Activated CD8-positive, alpha-beta T cell treated with anti-CD3 and anti-CD28 coated beads for 36 hours (primary cell): ENCODE measurements at places on chromosomes 2 and 18. TPM values are rescaled to one million over a fixed set of nuclear protein-coding genes. Genes with fewer than 3 reads are reported as not detected.

The STK17B gene
- total RNA-seq = 237 TPM

The DTNA gene
- 0.40 TPM for total RNA-seq

The IL36G gene
- total RNA-seq = not detected

The IL1A gene
- total RNA-seq = 0.69 TPM

The POTEC gene
- total RNA-seq = not detected

The TNFAIP6 gene
- not detected for total RNA-seq

GRCh38 chr2:211751848-211752247, 786.8 kb downstream of the ERBB4 start:
- no peak overlapping the region for H3K27ac ChIP-seq
- H3K4me3 ChIP-seq = no peak overlapping the region

GRCh38 chr2:216569765-216570164, 63.5 kb upstream of the IGFBP2 start:
- no peaks in the 10 kb centered on the region for H3K4me1 ChIP-seq
- no peak overlapping the region for H3K27ac ChIP-seq
- no peaks in the 10 kb centered on the region for H3K36me3 ChIP-seq
- H3K4me3 ChIP-seq = no peak overlapping the region
- DNase-seq = no peak
- peaks cover 5% of the 10 kb centered on the region for H3K27me3 ChIP-seq

GRCh38 chr2:239225871-239226561, 174.8 kb downstream of the HDAC4 start:
- H3K36me3 ChIP-seq = no peaks in the 10 kb centered on the region
- DNase-seq = no peak

DNA sequence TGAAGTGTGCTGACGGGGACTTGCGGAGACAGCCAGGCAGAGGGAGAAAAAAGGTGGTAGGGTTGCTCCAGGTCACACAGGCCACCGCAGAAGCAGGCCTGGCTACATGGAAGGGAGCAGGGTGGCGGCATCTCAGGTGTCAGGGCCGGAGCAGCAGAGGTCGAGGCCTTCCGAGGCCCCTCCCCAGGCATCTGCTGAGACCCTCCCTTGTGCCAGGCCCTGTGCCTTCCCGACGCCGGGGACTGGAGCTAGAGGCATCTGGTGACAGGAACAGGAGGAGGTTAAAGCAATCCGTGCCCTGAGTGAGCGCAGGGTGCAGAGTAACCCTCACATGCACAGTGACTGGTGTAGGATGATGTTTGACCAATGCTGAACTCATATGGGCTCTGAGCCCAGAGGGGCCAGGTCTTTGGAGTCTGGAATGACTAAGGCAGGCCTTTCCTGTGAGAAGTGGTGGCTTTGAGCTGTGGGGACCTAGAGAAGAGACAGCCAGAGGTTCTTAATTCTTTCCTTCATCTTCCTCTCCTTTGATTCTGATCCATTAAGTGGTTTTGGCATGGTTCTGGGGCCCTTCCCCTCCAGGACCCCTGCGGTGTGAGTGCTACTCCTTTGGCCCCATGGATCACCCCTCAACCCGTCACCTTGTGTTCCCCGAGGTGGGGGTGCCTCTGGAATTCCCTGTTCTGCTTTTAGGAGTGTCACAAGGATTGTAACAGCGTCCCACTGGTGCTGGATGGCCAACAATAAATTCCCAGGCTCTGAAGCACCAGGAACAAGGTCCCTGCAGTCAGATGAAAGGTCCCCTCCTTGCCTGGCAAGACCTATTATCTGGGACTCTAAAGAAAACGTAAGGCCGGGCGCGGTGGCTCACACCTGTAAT, 72.1 kb downstream of the KLHL29 start:
- peaks cover 30% of the 10 kb centered on the region for H3K4me1 ChIP-seq
- H3K27me3 ChIP-seq = peaks cover 29% of the 10 kb centered on the region
- H3K36me3 ChIP-seq = no peaks in the 10 kb centered on the region
- DNase-seq = no peak

- H3K4me1 ChIP-seq = peaks cover 63% of the 10 kb centered on the region
- H3K4me3 ChIP-seq = no peak overlapping the region
- peaks cover 31% of the 10 kb centered on the region for H3K36me3 ChIP-seq
- H3K27me3 ChIP-seq = no peaks in the 10 kb centered on the region
- H3K27ac ChIP-seq = no peak overlapping the region
- no peak for DNase-seq
Observed at GRCh38 chr2:160365716-160366367, 127.8 kb downstream of the RBMS1 start.

DNA sequence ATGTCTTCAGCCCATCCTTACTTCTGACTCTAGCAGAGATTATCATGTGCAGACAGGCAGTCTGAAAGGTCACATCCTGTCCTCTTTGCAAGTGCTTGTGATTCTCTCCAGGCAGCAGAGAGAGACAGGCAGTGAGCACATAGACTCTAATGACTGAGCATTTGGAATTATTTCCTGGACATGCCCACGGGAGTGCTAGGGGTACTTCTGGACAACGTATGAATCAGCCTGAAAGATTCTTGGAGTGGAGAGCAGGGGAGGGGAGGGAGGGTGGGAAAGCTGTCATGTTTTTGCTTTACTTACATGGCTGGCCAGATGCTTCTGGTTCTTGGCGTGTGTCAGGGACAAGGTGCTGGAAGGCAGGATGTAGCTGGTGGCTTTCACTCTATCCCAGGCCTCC, 150.6 kb downstream of the RIF1 start:
- no peak overlapping the region for H3K27ac ChIP-seq
- no peaks in the 10 kb centered on the region for H3K36me3 ChIP-seq
- H3K27me3 ChIP-seq = peaks cover 2% of the 10 kb centered on the region
- H3K4me3 ChIP-seq = no peak overlapping the region
- no peak for DNase-seq
- H3K4me1 ChIP-seq = no peaks in the 10 kb centered on the region

GRCh38 chr2:36878429-36878828, 87.9 kb downstream of the STRN start:
- H3K27me3 ChIP-seq = no peaks in the 10 kb centered on the region
- no peak overlapping the region for H3K4me3 ChIP-seq
- no peak overlapping the region for H3K27ac ChIP-seq
- no peaks in the 10 kb centered on the region for H3K4me1 ChIP-seq
- H3K36me3 ChIP-seq = peaks cover 37% of the 10 kb centered on the region
- no peak for DNase-seq

- DNase-seq = peak; percentile 54
- no peaks in the 10 kb centered on the region for H3K27me3 ChIP-seq
- H3K4me1 ChIP-seq = peaks cover 5% of the 10 kb centered on the region
- no peak overlapping the region for H3K27ac ChIP-seq
- H3K4me3 ChIP-seq = no peak overlapping the region
- H3K36me3 ChIP-seq = no peaks in the 10 kb centered on the region
Observed at GRCh38 chr2:43605079-43605655, 9.3 kb upstream of the THADA start.

DNA sequence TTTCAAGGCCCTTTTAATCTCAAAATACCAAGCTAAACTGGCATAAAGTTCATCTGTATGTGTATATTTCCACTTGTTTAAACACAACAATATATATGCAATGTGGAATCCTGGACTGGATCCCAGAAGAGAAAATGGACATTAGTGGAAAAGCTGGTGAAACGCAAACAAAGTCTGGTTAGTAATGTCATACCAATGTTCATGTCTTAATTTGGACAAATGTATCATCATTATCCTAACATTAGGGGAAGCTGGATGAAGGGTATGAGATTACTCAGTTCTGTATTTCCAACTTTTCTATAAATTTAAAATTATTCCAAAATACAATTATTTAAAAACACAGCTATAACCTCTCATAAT, 3.8 kb downstream of the SP3 start:
- peak overlapping the region; percentile 92 for H3K4me3 ChIP-seq
- no peak for DNase-seq
- H3K27me3 ChIP-seq = no peaks in the 10 kb centered on the region
- peaks cover 48% of the 10 kb centered on the region for H3K4me1 ChIP-seq
- peaks cover 42% of the 10 kb centered on the region for H3K36me3 ChIP-seq
- peak overlapping the region; percentile 98 for H3K27ac ChIP-seq

GRCh38 chr2:148546270-148546669, 98.3 kb upstream of the EPC2 start:
- no peak for DNase-seq
- H3K27me3 ChIP-seq = no peaks in the 10 kb centered on the region
- H3K4me1 ChIP-seq = peaks cover 29% of the 10 kb centered on the region
- no peak overlapping the region for H3K4me3 ChIP-seq
- H3K36me3 ChIP-seq = no peaks in the 10 kb centered on the region
- H3K27ac ChIP-seq = peak overlapping the region; percentile 64

DNA sequence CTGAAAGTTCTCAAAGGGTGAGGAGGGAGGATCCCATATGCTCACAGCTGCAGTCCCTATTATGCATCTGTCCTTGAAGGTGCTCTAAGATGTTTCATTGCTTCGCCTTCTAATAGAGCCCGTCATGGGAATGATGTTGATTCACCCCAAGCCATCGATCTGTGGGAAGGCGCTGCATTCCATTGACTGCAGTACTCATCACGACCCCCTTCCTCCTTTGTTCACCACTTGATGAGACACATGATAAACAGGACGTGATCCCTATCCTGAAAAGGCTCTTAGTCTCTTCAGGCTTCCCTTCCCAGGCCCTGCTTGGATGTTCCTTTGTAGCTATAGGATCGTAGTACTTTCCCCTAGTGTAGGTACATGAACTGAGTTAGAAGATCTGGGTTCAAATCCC, 181.8 kb downstream of the AGPS start:
- H3K4me3 ChIP-seq = no peak overlapping the region
- H3K4me1 ChIP-seq = no peaks in the 10 kb centered on the region
- no peaks in the 10 kb centered on the region for H3K27me3 ChIP-seq

- DNase-seq = peak; percentile 37
- no peak overlapping the region for H3K27ac ChIP-seq
- H3K27me3 ChIP-seq = no peaks in the 10 kb centered on the region
- peaks cover 18% of the 10 kb centered on the region for H3K4me1 ChIP-seq
- no peak overlapping the region for H3K4me3 ChIP-seq
Observed at GRCh38 chr2:215982465-215982875, 30.9 kb downstream of the MREG start.

DNA sequence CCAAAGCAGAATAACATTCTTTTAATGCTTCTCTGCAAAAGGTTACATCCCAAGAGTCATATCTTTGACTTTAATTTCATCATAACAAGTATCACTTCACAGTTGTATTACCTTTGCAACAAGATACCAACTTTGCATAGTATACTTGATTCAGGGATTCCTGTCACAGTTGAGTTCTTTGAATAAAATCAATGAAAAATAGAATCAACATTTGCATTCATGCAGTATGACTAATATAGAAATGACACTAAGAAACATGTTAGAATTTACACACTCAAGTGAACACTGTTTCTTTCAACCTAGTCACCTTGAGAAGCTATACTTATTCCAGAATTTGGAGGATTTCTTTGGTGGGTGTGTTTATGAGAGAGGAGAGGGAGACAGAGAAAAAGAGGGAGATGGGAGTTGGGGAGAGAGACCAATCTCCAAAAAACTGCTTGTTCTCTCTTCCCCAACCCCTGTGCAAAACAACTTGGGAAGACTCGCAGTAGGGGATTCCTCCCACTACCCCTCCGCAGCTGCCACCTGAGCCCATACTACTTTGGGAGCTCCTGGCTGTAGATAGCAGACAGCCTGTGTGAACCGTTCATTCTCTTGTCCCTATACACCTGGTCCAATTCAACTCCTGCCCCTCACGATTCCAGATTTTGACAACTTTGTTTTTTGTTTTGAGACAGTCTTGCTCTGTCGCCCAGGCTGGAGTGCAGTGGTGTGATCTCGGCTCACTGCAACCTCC, 57.7 kb downstream of the PELI1 start:
- H3K4me3 ChIP-seq = no peak overlapping the region
- no peak for DNase-seq
- peaks cover under 1% of the 10 kb centered on the region for H3K27me3 ChIP-seq

GRCh38 chr2:15076668-15077067, 444.2 kb downstream of the LRATD1 start:
- peaks cover 6% of the 10 kb centered on the region for H3K27me3 ChIP-seq
- H3K4me1 ChIP-seq = no peaks in the 10 kb centered on the region
- no peak for DNase-seq
- H3K36me3 ChIP-seq = no peaks in the 10 kb centered on the region
- H3K4me3 ChIP-seq = no peak overlapping the region

DNA sequence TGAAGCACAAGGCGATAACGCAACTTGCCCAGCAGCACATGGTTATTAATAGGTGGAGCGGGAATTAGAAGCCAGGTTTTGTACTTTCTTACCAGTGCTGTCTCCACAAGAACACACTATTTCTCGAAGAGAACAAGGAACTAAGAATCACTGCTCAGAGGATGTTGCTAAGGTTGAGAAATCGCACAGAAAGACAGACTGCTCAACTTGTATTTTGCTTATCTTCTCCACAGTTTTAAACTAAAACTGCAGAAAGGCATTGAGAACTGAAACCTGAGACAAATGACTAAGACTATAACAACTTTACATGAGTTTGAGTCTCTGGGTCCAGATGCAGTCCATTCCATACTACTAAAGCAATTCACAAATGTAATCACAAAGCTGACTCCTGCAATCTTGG, 6.2 kb downstream of the PRKD3 start:
- no peak overlapping the region for H3K27ac ChIP-seq
- no peaks in the 10 kb centered on the region for H3K27me3 ChIP-seq
- peaks cover 61% of the 10 kb centered on the region for H3K4me1 ChIP-seq
- no peak for DNase-seq
- peaks cover 29% of the 10 kb centered on the region for H3K36me3 ChIP-seq

DNA sequence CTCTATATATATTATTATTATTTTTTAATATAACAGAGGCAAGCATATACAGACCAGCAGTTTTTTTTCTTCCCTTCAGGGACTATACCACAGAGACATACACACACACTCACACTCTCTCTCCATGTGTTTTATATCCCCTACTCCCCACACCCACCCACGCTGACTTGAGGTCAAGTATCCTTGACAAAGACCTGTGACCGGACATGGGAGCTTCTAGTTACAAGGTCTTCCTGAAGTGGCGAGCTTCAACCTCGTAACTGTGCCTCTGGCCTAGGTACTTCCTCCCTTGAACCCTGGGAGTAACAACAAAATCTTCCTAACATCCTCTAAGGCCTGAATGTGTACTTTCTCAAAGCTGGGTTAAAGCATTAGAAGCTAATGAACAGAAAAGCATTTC, 52.5 kb downstream of the POLR1A start:
- DNase-seq = no peak
- H3K4me1 ChIP-seq = no peaks in the 10 kb centered on the region
- no peak overlapping the region for H3K4me3 ChIP-seq
- H3K27ac ChIP-seq = no peak overlapping the region
- H3K36me3 ChIP-seq = peaks cover 29% of the 10 kb centered on the region

DNA sequence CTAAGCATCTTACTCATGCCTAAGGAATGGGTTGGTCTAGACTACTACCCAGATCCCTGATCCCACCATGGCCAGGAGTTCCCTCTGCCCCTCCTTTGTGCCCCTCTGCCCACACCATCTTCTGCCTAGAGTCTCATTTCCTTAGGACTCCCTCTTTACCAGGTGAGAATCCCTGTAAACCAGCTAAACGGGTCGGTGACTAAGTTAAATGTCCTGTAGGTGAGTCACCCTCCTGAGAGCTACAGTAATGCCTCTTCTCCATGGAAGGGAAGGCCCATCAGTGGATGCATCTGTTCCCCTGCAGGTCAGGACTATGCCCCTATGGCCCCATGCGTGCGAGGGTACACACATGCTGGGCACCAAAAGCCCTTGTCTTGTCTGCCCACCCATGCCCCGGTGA, 25.4 kb downstream of the PTGR3 start:
- H3K36me3 ChIP-seq = no peaks in the 10 kb centered on the region
- DNase-seq = no peak
- H3K4me1 ChIP-seq = no peaks in the 10 kb centered on the region
- no peak overlapping the region for H3K4me3 ChIP-seq
- H3K27me3 ChIP-seq = peaks cover 2% of the 10 kb centered on the region

- H3K4me1 ChIP-seq = no peaks in the 10 kb centered on the region
- no peak overlapping the region for H3K4me3 ChIP-seq
- DNase-seq = no peak
- H3K36me3 ChIP-seq = no peaks in the 10 kb centered on the region
Observed at GRCh38 chr18:73653827-73654226, 493.8 kb downstream of the FBXO15 start.
